Stimulated activated CD4-positive, alpha-beta T cell treated with anti-CD3 and anti-CD28 coated beads, Interleukin-1b, Interleukin-23, amount 100 ng/mL, for 1 hour (primary cell): ENCODE measurements at places on chromosomes 3 and 15.

DNA sequence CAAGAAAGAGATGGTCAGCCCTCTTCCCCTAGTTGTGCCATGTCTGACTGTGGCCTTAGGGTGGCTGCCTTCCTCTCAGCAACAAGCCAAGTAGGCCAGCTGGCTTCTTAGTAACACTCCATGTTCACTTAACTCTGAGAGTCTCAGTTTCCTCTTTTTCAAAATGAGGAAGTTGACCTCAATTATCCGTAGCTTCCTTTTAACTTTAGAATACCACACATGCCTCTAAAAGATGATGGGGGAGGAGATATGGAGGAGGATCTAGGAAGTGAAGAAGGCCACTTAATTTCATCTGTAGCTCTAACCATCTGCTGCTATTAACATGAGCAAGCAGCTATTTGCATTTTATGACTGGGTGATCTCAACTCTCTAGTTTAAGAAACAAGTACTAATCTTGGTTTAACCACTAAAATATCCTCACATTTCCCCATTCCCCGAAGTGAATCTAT lies 32.9 kb downstream of the CD200R1L start:
- no peak for DNase-seq

- DNase-seq: no peak
Observed at GRCh38 chr15:77143616-77144015, 72.7 kb upstream of the TSPAN3 start.

GRCh38 chr3:74651292-74651691 lies 36.8 kb upstream of the CNTN3 start:
- no peak for DNase-seq

- DNase-seq: no peak
Observed at GRCh38 chr15:96066852-96067495, 263.5 kb upstream of the NR2F2 start.

- DNase-seq: no peak
Observed at GRCh38 chr3:14796403-14797077, 22.2 kb upstream of the FGD5 start.

- DNase-seq: no peak
Observed at GRCh38 chr3:97353176-97353575, 411.4 kb upstream of the ARL6 start.

DNA sequence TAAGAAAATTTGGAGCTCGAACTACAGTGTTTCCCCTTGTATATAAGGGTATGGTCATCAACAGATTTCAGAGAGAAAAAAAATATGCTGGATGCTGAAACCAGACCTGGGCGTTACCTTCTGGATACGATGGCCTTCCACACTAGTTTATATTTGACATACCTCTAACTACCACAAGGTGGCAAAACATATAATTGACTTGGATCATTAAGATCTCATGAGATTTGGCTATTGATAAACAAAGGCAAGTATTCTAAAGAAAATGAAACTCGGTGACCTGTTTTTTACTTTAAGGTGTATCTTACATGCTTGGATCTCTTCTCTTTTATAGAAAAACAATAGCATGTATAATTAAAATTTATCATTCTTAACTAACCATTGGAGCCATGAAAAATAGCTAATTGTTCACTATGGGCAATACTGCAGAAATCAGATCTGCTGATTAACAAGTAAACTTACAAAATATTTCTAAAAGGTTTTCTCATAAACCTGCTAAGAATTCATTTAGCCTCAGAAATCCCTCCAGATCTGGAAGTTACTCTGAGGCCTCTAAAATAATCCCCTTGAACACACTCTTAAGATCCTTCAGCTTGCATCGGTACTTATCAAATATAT lies 300.6 kb upstream of the KCNH8 start:
- DNase-seq: no peak

- DNase-seq: no peak
Observed at GRCh38 chr15:45199136-45199810, 11.5 kb upstream of the SHF start.

DNA sequence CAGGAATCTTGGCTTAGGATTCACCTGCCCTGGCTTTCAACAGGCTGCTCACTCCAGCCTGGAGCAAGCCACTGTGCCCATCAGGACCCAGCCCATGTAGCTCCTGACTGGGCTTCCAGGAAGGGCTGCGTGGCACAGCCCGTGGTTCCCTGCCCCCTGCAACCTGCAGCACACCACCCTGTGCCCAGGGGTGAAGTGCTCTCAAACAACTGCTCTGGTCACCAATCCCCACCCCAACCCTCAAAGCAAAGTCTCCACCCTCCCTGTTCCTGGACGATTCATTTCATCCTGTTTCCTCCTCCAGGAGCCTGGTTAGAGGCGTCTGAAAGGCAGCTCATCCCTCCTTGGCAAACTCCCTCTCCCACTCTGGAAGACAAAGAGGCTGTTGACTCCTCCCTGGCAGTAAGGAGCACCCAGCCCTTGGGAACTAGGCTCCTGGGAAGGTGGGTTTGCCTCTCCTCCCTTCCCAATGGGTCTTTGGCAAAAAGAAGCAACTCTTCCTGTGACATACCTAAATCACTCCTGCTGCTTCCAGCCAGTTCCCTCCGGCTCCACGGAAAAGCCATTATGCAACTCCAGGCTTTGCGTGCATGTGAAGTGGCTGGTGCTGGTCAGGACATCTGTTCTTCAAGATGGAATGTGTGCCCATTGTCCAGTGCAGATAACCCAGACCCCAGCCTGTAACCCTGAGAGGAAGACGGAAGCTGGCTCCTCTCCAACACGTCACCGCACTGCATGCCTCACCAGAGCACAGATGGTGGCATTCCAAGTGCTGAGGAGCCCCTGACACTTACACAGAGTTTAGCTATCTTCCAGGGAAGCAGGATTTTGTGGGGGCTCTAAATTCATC lies 29.1 kb upstream of the VIPR1 start:
- DNase-seq: no peak

DNA sequence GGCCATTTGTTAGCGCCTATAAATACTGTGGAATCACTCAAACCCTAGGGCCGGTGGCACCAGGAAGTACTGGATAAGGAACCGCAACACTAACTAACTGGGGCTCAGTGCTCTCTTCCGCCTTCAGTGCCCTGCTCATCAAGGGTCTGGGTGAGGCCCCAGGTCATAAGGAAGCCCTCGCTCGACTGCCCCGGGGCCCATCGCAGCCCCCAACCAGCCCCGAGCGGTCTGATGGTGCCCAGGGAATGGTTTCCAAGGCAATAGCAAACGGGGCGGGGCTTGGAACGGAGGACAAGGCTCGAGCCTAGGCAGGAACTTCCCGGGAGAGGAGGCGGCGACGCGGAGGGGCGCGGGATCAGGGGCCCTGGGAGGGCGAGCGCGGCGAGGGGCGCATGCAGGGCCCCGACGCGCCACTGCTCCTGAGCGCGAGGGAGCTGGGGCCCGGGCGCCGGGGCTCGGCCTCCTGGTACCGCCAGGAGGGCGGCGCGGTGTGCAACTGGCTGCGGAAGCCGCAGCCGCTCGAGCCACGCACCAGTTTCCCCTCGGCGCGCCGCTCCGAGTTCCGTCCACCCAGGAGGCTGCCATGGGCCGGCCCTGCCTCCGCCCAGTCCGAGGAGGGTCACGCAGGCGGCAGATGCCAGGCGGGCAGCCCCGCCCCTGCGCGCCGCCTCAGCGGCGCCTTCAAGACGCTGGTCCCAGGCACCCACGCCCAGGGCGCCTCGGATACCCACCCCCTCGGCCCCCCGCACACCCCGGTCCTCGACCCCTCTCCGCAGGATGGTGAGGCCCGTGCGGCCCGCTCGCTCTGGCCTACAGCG lies at the start of gene TTLL3:
TTLL3 (plus strand) TSS at position 648 of the 818 bp plus-strand sequence. CDS start 400 bp downstream, outside the sequence.
- no peak for DNase-seq

- no peak for DNase-seq
Observed at GRCh38 chr3:8416965-8417364, 84.7 kb upstream of the LMCD1 start.
